RCC 7860 (cell line): ENCODE measurements at places on chromosomes 4 and X.

DNA sequence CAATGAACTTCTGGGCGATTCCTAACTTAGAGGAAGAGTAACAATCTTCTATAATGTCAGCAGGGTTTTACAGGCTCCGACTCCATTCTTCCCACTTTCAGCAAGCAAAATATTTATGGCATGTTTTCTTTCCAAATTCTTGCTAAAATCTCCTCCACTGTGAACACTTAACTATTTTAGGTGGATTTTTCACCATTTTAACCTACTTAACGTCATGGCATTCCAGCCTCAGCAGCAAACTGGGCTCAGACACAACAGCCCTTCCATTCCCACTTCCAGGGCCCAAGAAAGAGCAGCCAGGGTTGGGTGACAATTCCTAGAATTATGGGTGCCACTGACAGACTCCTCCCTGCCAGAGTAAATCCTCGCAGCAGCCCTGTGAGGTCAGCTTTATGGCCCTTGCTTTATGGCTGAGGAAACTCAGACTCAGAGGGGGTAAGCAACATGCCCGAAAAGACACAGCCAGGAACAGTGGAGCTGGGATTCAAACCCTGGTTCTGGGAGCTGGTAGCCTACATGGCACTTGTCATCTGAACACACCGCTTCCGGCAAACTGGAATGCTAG, 112.8 kb upstream of the MAP3K15 start:
- no peak for DNase-seq

GRCh38 chr4:101236097-101236496, 111.2 kb downstream of the PPP3CA start:
- DNase-seq: no peak

DNA sequence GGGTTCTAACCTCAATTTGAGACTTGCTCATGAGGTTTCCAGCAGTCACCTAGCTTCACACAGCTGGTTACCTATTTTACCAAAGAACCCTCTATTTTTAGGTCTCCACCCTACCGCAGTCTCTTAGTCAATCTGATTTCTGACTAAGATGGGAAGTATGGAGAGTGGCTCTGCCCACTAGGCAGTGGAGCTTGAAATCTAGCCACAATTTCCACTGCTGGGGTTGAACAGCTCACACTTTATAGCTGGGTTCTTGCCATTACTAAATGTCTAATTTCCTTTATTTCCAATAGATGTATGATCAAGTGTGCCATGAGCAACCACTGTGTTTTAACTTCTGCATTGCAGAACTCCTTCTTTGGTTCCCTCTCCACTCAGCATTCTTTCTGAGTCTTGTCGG, 43.1 kb downstream of the GASK1B start:
- DNase-seq: peak; percentile 85

DNA sequence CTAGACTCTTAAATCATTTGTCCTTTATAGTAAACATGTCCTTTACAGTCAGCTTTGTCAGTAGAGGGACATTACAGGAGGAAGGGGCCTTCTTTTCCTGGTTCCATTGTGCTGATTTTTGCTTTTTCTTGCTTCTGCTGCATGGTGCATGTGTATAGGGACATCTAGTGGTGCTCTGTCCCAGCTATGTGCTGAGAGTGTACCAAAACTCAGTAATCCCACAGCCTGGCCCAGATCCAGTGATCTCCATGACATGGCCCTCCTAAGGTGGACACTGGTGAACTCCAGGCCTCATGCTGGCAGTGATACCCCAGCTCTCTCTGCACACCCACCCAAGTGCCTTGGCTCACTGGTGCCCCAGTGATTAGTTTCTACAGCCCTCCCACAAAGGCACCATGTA, 45.2 kb downstream of the MAGEB17 start:
- no peak for DNase-seq

DNA sequence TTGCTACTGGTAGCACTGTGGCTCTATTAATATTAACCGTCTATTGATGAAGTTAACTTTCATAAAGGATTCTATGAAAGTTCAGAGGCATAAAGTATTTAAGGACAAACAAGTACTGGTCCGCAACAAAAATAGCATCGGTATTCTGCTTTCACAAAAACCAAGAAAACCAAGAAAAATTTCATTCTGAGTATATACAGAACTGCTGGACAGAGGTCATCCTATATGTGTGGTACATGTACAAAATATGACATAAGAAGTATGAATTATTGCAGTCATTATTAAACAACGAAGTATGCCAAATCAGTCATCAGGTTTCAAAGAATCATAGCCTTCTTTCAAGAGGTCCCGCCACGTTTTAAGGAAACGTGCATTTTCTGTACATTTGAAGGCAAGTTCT, 2.4 kb downstream of the C4orf46 start:
- no peak for DNase-seq

- DNase-seq: no peak
Observed at GRCh38 chr4:41628936-41629335, 91.0 kb downstream of the LIMCH1 start.

DNA sequence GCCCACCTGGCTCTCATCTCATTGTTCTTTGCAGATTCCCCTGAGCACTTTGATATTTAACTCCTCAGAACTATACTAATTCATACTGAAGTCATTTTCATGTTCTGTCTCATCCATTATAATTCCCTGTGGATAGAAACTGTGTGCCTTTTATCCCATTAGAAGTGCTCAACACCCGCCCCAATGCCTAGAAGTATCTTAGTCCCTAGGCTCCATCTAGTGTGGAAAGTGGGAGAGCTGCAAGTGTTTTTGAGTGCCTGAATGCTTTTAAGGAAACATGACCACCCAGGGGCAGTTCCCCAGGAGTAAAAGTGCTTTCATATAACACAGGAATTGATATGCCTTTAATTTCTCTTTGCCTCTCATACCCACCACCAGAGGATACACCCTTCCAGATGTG, 117.0 kb downstream of the CHRDL1 start:
- no peak for DNase-seq

DNA sequence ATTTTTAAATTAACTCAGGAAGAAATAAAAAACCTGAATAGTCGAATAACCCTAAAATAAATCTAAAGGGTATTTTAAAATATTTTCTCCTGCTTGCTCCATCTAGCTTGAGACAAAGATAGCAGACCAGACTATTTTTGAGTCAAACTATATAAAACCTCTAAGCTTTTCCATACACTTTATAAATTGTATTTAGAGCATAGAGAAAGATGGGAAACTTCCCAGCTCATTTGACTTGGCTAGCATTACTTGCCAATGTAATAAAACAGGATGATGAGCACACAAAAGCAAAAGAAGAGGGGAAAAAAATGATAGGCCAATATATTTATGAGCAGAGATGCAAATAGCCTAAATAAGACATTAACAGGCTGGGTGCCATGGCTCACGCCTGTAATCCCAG, 117.1 kb downstream of the ANAPC4 start:
- no peak for DNase-seq

- no peak for DNase-seq
Observed at GRCh38 chr4:163165217-163166017, 1.3 kb downstream of the NAF1 start.

GRCh38 chr4:8917321-8917811, 45.7 kb upstream of the HMX1 start:
- no peak for DNase-seq

DNA sequence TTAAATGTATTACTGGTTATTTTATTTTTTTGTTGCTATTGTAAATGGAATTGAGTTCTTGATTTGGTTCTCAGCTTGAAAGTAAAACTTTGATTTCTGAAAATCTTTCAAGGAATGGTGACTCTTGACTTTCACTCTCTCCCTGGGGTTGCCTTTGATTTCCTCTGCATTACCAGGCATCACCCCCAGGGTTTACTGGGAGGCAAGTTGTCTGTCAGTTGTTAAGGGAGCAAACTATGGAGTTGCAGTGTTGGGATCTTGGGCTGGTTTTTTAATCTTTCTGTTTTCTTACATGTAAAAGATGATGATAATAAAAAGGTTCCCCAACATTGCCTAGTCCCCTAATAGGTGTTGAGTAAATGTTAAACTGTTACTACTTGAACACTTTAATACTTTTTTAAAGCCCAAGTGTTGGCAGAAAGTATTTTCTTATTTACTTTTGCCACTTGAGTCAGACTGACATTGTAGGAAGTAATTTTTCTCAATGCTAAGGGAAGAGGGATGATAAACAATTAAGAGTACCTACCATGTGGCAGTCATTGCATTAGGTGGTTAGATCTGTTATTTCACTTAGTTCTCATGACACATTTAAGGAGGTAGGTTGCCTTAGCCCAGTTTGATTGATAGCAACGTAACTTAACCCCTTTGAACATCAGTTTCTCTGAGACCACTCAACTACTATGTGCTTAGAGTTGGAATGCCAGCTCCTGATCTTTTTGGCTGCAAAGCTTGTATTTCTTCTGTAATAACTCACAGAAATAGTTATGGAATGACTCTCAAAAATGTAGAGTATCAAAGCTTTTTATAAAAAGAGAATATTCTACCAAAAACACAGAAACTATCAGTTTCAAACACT, 67.1 kb downstream of the DCLK2 start:
- no peak for DNase-seq
